ENCODE measurements at places on chromosomes 5 and 9. TPM values are rescaled to one million over a fixed set of nuclear protein-coding genes. Genes with fewer than 3 reads are reported as not detected.

DNA sequence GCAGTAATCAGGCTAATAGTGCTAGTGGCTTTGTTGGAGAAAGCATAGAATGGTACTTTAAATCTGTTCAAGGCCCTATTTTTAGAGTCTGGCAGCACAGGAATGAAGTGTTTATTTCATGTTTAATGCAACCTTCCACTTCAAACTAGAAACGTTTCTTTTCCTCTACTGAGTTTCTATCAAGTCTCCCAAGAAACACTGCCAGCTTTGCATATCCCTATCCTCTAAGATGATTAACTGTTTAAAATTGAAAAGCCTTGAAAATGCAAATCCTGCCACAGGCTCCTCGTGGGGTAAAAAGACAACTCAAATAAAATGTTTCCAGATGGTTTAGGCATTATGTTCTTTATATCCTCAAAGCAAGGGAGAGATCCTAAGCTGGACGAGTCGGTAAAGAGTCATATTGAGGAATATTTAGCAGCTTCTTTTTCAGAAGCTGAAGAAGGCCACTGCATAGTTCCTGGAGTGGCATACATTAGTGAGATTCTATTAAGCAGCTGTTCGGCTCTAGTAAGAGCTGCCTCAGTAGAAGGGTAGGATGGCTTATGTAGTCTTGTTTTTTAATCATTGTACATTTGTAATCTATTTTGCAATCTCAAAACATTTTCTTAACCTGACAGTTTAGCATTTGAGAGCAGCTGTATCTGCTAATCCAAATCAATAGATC lies 251.2 kb downstream of the CHSY3 start:
- DNase-seq: no peak

GRCh38 chr9:70083429-70083828 lies 39.8 kb downstream of the MAMDC2 start:
- no peak for DNase-seq

Gene OMD
- total RNA-seq: not detected

DNA sequence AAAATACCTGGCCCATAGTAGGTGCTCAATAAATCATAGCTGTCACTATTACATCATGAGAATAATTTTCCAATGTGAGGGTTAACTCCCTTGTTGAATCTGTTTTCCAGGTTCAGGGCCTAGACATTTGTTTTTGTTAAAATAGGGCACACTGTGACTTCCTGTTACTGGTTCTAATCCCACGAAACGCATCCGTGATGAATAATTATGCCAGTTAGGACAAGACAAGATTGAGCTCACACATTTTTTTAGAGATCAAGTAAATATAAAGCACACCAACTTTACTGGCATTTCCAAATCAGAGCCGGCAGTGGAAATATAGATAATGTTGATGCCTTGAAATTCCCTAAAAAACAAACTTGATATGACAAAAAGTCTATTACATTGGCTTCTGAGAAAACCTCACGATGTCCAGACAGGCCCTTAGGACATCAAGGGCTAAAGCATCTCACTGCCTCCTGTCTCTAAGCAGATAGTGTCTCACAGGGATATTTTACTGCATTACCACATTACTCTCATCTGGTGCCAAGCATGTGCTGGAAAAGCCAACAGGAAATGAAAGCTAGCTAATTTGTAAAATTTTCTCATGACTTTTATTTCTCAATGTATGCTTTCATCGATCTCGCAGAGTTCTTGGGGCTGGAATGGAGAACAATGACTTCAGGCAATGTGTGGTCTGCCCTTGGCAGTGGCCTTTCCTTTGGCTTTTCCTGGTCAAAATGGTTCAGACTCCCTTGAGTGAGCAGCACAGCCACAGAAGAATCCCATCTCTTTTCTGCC lies 414.3 kb upstream of the PAPPA start:
- peak; percentile 39 for DNase-seq

- DNase-seq: no peak
These were observed 32.6 kb upstream of the ANXA1 start for GRCh38 chr9:73118898-73119554.

Measured in A673 (cell line).